Nephron progenitor cell (in vitro differentiated cells): ENCODE measurements at places on chromosomes 12 and 14.

- no peak for DNase-seq
Observed at GRCh38 chr12:120321382-120322202, 6.0 kb downstream of the PLA2G1B start.

DNA sequence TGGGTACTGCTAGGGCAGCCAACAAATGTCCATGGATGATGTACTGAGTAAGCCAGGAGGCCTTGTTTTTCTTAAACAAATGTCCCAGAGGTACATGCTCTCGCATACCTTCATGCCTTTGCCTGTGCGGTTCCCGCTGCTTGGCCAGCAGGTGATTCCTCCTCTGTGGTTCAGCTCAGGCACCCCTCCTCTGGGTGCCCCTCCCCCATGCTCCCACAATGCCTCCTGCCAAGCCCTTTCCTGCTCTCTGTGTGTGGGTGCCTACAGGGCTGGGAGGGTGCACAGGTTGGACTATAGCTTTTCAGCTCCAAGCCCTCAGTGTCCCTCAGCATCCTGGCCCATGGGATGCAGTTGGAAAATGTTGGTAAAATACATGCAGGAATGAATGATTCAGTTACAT lies 23.5 kb downstream of the ASB2 start:
- no peak for DNase-seq

GRCh38 chr14:22381408-22381760 lies 207.6 kb downstream of the DAD1 start:
- DNase-seq = no peak

- DNase-seq = no peak
Observed at GRCh38 chr12:58359084-58359483, 417.7 kb downstream of the ATP23 start.

DNA sequence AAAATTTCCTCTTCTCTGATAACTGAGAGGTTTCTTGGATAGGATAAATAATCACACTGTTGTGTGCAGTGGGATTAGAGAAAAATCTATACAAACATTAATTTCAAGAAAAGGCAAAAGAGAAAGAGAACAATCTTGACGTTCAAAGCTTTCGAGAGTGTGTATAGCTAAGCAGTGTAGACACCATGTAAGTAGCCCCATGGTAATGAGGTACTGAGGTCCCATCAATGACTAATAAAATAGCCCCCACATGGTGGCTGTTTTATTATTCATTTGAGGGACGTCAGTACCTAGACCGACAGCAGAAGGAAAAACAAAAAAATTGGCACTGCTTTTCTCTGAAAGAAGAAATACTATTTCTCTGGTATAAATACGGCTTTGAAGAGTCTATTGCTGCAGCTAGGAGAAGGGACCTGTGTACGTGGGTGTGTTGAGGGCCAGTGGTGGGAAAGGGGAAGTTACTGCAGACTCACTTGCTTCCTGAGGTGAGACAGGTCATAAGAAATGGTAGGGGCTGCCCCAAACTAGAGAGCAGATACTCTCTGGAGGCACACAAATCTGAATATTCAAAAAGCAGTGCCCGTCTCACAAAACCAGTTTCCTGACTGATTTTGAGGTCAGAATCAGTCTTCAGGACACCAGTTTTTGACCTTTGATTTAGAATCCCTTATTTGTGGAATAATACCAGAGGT lies 339.8 kb downstream of the EMP1 start:
- DNase-seq = no peak

DNA sequence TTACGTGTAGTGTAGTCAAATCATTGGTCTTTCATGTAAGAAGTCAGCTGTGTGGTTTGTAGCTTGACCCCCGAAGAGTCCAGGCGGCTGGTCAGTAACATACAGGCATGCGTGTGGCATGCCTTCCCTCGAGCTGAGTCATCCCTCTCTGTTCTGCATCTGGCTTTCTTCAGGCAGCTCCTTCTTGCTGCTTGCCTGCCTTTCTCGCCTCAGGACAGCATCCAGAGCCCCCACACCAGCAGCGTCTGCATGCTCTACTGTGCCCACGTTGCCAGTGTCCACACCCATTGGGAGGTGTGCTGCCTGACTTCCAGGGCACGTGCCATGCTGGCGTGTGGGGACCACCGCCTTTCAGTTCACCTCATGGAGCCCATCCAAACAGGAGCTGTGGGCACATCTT lies 96.8 kb downstream of the EP400 start:
- no peak for DNase-seq

DNA sequence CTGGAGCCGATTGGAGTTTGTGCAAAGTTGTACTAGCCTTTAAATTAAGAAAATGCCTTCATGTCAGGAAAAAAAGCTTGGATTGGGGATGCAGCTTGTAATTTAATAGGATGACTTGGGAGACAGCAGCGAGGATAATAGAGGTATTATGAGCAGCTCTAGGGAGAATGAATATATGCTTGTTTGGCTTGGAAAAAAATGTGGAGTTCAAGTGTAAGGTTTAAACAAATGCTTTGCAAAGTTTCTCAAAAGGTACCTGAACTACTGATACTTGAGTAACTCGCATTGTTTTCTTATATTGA lies 65.3 kb upstream of the RASSF3 start:
- no peak for DNase-seq

GRCh38 chr14:36556811-36557433 lies 25.5 kb downstream of the NKX2-8 start:
- peak; percentile 41 for DNase-seq

- no peak for DNase-seq
Observed at GRCh38 chr12:73951956-73952703, 585.5 kb upstream of the ATXN7L3B start.

DNA sequence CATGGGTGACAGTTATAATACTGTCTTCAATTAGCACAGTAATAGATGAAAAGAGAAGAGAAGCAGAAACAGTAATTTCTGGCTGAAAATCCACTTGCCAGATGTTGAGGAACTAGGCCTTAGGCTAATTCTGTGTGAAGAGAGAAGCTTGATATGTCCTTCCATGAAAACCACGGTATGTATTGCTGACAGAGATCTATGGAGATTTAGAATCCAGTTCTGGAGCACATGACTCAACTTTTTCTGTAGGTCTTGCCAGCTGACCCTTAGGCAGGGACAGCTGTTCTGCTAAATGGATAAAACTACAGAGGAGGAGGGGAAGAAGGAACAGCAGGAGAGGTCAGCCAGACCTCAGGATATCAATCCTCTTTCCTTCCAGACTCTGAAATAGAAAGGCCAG lies 211.5 kb downstream of the PRKD1 start:
- no peak for DNase-seq

- DNase-seq = no peak
Observed at GRCh38 chr12:25590011-25590721, 37.1 kb upstream of the LMNTD1 start.

DNA sequence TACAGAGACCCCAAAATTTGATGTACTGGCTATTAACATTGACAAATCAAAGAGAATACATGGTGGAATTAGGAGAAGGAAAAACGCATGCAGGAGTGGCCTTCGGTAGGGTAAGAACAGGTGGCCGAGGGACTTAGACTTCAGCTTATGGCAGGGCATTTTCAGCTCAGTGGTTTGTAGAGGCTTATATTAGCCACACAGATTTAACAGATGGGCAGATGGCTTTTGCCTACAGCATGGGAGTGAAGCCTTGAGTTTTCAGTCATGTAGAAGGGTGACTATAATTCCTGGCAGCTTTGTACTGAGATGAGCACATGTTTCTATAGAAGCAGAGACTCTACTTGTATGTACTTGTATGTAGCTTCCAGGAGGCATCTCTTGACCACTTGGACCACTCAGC lies 40.9 kb upstream of the PLEKHA5 start:
- no peak for DNase-seq

GRCh38 chr14:91521061-91521640 lies 11.0 kb upstream of the PPP4R3A start:
- no peak for DNase-seq

- no peak for DNase-seq
Observed at GRCh38 chr12:54413284-54414190, 5.5 kb downstream of the ITGA5 start.

- no peak for DNase-seq
Observed at GRCh38 chr12:54411391-54412241, 7.5 kb downstream of the ITGA5 start.

DNA sequence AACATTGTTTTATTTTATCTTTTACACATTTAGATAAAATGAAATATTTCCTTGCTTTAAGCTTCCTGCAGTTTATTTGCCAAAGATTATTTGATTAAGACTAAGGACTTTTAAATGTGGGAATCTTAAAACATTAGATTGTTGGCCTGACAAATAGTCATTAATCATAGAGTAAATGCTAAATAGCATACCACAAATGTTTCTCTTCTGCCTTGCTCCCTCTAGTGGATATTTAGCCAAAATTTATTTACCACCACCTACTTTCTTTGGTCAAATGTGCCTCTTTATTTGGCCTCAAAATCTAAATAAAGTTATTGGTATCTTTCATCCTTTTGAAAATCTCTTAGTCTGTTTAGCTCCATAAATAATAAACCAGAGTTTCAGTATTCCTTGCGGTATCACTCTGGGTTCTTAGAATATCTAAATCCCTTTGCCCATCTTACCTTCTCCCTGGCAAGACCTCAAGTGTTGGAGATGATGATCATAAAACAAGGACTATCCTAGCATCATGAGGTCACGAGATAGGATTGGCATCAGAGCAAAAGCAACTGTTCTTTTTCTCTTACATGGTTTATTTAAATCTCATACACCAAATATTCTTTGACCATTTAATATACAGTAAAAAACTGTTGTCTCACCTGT lies 150.6 kb upstream of the AEBP2 start:
- no peak for DNase-seq

DNA sequence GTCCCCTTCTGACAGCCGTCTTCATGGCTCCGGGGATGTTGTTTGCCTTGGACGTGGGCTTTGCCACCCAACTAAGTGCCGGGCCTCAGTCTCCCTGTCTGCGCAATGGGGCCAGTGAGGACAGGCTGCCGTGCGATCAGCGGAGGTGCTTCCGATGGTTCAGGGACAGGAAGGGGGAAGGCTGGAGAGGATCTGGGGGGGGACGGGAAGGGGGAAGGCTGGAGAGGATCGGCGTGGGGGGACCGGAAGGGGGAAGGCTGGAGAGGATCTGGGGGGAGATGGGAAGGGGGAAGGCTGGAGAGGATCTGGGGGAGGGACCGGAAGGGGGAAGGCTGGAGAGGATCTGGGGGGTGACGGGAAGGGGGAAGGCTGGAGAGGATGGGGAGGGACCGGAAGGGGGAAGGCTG lies 3.4 kb downstream of the MMP17 start:
- DNase-seq = no peak

DNA sequence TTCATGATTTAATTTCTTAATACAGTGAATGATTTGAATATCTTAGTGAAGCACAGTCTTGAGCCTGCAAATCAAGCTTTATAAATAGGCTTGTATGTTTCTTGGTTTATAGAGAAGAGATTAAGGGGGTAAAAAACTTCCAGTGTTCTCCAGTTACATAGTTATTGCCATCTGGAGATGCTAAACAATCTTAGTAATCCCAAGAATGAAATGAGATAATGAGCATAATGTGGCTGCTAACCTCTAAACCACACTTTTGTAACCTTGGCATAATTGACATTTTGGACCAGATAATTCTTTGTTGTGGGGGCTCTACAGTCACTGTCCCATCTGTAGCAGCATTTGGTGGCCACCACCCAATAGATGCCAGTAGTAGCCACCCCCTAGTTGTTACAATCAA lies 316.8 kb downstream of the CCDC91 start:
- DNase-seq = no peak

DNA sequence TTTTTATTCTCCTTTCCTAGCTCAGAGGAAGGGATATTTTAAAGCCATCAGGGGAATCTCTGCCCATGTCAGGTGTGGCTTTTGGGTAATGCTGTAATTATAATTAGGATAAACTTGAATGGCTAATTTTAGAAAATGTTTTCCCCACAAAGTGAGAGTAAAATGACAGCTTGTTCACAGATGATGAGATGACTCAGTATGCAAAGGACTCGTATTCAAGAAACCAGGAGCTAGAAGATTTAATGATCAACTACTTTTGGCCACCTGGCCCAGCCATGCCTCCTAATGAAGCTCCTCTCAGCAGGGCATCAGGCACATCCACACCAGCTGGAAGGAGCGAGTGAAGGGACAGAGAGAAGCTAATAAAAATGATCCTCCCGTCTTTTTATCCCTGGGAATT lies 29.0 kb upstream of the PLEKHG7 start:
- DNase-seq = no peak
